ENCODE measurements at places on chromosomes 16 and 17.

GRCh38 chr17:20313306-20313705, 154.0 kb downstream of the LGALS9B start:
- DNase-seq: no peak

GRCh38 chr17:40338058-40338457, 26.5 kb downstream of the GJD3 start:
- DNase-seq: no peak

DNA sequence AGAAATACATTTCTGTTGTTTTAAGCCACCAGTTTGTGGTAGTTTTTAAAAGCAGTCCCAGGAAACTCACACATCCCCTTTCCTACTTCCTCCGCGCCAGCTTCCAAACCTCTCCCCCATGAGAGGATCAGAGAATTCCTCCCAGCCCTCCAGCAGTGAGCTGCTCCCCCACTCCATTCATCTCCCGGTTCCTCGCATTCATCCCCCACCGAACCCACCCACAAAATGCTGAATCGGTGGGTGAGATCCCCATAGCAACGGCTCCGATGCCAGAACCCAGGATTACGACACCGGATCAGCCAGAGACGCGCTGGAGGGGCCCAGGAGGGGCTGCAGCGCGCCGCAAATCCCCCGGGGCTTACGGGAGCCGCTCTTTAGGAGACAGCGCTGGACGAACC, 251.4 kb upstream of the RPL38 start:
- DNase-seq: peak; percentile 26

DNA sequence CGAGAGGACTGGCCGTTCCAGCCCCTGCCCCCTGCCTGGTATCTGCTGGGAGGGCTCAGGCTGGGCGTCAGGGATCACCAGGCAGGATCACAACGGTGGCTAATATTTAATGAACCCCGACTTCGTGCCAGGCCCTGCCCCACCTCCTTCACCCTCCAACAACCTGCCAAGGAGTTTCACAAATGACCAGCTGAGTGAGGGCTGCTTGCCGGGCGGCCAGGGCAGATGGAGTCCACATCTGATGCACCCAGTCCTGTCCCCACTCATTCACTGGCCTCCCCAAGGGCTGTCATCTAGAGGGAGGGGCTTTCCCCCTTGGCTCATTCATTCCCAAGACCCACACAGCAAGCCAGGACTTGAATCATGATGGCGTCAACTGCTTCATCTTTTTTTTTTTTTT, 17.5 kb downstream of the UBALD1 start:
- no peak for DNase-seq

DNA sequence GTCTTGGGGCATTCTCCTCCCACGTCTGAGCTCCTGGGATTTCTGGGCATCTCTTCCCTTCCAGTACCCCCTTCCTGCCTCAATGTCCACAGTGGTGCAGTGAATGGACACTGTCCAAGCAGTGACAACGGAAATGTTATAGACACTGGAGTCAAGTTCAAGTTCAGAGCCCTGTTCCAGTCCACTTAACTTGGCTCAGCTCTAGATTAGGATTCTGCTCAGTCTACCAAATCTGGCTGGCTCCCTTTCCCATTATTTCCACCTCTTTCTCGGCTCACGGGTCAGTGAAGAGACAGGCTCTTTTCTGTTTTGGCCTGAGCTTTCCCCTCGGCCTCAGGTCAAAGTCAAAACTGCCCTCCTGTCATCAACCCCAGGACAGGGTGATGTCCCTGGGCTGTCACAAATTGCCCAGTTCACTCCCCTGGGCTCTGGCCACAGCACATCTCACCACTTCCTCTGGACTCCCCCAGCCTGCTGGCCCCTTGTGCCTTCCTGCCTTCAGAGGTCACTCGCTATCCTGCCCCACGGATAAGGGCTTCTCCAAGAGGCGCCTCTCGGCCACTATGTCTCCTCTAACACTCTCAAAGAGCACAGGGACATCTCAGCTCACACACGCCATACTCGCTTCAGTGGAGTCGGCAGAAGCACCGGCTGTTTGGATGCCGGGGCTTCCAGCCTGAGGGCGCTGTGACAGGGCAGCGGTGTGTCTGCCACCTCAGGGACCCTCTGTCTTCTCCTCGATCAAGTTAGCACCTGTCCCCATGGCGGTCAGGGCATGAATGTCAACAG, 17.7 kb upstream of the MRPL38 start:
- DNase-seq: no peak
